ENCODE measurements at places on chromosomes 16 and 17. TPM values are rescaled to one million over a fixed set of nuclear protein-coding genes. Genes with fewer than 3 reads are reported as not detected.

GRCh38 chr16:23959072-23959751 is 123.4 kb downstream of the PRKCB start:
- DNase-seq, result no peak

NPIPB6 gene
- total RNA-seq, result not detected

- DNase-seq, result no peak
Observed at GRCh38 chr17:74957935-74958740, 14.4 kb downstream of the HID1 start.

DNA sequence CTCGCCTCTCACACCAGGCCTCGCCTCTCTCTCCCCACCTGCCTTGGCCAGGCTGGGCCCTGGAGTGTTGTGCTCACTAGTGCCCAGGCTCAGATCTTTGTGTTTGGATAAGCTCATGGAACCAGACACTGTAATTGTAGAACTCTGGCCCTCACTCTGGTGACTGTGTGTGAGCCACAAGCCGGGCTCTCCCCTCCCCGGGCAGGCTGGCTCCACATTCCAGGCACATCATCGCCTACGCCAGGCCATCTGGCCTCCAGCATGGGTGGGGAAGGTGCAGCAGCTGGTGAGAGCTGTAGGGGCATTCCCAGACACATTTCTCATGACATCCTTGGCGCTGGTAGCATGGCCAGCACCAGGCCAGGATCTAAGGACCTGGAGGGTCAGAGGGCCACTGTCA is 202.3 kb downstream of the RAB11FIP4 start:
- DNase-seq, result no peak

- DNase-seq, result no peak
Observed at GRCh38 chr17:68379177-68379510, 78.2 kb downstream of the WIPI1 start.

GRCh38 chr17:65442250-65442649 is 119.2 kb downstream of the AXIN2 start:
- DNase-seq, result no peak

EVI2B gene
- 1.6 TPM for total RNA-seq

GRCh38 chr17:71809537-71809936 is 311.3 kb upstream of the SOX9 start:
- DNase-seq, result no peak
